Kidney capillary endothelial cell (primary cell): ENCODE measurements at places on chromosomes 5 and 9.

- DNase-seq: no peak
These were observed 101.5 kb downstream of the PLPPR1 start for GRCh38 chr9:101130054-101130453.

- no peak for DNase-seq
These were observed 397.5 kb downstream of the HTR1A start for GRCh38 chr5:63564789-63565188.

- DNase-seq: no peak
These were observed 578 bp upstream of the TNFAIP8 start for GRCh38 chr5:119355244-119355638.

DNA sequence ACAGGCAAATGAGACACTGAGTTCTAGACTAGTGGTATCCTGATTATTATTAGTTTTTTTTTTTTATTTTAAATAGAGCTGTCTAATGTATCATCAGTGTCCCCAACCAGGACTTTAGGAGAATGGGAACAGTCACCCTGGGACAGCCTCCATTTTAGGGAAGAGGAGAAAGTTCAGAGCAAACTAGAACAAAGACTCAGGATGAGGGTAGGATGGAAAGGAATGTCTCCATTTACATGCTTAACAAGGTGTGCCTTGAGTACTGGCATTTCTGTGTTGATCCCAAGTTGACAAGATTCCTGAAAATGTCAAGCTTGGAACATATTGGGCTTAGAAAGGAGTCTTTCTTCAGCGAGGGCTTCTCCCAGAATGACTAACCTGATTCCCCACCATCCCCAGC, 223.5 kb downstream of the ARRDC3 start:
- no peak for DNase-seq

GRCh38 chr9:35070823-35071813, 1.3 kb downstream of the VCP start:
- DNase-seq: no peak

GRCh38 chr9:33131790-33132772, 35.1 kb downstream of the B4GALT1 start:
- DNase-seq: no peak

DNA sequence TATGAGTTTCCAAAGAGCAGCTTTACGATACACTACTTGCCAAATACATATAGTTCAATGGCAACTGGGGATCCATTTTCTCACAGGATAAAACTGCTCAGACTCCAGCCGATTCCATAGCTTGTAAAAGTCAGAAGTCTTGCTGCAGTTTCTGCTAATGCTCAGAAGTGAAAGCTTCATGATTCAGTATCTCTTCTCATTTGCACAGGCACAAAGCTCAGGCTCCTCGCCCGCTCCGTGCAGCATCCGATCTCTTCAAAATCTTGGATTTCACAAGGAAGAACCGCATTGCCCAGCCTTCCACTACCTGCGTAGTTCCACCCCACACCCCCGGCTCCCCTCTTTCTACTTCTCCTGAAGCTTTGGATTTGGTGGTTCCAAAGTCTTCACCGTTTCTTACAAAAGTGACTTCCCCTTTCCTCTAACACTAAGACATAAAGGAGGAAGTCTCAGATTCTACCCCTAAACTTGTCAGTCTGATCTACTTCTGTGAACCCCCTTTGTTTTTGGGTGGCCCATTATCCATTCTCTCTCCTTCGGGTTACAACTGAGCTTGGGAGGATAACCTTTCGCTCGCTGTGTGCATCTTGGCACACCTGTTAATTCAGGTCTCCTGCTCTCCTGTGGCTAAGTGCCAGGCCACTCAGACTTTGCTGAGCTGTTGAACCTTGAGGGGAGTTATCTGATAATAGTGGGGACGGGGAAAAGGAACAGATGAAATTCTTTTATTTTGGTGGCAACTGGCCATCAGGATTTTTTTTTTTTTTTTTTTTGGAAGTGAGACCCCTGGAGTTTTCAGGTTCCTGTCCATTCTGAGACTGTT, 194.1 kb downstream of the GNA14 start:
- DNase-seq: no peak

GRCh38 chr5:175837171-175837699, 34.1 kb upstream of the CPLX2 start:
- no peak for DNase-seq

GRCh38 chr5:2602451-2603271, 148.8 kb downstream of the IRX2 start:
- DNase-seq: no peak

DNA sequence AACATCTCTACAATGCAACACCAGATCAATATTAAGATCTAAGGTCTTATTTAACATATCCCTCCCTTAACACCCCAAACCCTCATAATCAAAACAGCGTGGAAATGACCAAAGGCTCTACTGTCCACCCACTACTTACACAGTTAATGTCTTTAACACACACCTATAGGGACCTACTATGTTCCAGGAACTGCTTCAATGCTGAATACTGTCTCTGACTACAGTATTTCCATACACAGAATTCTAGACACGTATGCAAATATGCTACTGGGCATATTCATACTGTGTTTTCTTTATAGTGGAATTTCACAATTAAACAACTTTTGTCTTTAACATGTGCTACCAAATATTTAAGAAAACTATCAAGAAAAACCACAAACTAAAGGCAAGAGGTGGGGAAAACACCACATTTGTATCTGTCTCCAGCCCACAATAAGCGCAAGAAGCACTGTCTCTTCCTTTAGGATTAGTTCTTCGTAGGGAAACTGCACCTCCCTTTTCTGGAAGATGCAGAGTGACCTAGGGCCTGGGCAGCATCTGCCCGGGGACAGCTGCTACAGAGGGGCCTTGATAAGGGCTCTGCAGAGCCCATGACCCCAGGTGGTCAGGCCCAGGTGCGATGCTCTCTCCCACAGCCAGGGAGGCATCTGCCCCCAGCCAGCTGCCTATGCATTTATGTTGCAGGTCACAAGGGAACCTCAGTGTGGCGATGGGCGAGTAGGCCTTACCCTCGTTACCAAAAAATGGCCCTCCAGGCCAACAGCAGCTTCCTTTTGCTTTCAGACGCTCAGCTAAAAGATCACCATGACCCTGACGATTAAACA, 55.2 kb downstream of the PSMB7 start:
- DNase-seq: no peak

DNA sequence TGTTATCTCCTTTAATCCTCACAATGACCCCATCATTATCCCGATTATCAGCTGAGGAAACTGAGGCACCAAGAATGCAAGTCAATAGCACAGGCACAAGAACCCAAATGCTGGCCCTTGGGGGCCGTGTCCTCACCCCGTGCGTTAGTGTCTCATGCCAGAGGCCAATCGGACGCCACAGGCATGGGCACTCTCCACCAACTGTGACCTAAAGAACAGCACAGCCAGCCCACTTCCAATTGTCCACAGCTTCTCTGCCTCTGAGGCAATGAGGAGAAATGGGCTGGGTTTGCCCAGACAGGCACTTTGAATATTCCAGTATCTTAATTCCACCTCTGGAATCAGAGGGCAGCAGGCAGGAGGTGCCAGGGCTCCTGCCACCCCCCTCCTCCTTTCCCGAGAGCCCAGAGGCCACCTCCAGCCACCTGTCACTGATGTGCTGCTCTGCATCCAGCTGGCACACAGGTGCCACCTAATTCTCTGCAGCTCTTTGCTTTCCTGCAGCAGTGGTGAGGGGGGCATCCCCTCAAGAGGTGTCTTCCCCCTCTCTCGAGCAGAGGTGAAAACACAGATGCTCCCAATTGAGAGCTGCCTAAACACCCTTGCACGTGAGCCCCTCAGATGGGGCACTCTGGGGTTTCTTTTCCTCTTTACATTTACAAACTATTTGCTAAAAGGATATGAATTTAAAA, 107.5 kb downstream of the ROR2 start:
- no peak for DNase-seq

DNA sequence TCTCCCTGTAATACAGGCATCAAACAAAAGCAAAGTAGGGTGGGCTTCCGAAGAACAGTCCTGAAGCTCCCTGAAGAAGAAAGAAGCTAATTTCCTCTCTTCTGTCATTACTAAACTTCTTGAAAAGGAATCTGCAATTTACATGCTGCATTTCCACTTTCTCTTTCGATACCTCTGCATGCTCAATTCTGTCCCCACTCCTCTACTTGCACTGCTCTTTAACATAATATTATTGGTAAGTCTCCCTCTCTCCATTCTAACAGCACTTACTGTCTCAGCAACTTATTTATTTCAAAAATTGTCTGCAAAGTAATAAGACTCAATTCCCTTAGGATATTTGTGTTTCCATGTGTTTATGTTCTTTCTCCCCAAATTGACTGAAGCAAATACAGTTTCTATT, 3.9 kb upstream of the PLPP1 start:
- no peak for DNase-seq

- DNase-seq: no peak
These were observed 333.6 kb upstream of the DAB2 start for GRCh38 chr5:39758426-39758825.

DNA sequence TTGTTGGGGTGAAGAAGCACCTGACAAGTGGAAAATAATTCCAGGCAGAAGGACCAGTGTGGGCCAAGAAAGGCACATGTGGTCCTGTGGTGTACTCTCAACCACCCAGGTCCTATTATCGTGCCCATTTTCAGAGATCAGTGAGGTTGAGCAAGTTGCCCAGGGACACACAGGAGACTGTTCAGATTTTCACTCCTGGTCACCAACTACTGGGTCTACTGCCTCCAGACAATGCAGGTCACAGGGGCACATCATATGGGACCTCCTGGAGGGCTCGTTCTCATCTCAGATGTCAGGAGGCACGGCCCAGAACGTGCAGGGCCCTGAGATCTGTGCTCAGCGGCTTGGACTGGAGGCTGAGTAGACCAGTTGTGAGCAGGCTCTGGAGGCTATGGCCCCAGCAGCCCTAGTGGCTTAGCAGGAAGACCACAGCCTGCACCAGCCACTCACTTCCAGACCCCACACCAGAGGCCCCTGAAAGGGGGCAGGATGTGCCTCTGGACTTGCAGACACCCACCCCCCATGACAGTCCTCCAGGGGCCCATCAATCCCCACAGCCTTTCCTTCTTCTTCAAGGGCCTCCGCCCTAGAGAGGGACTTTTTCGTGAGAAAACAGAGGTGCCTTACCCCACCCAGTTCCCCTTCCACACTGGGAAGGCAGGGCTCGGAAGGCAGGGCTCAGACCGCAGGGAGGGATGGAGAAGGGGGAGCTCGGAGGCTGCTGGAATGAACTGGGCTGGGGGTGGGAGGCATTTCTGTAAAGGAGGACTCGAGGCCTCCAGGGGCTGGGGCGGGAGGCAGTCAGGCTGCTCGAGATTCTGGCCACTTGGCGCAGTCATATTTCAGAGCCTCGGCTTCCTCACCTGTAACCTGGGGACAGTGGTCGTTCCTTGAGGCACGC, 82.7 kb upstream of the NEURL1B start:
- DNase-seq: no peak

- DNase-seq: no peak
These were observed 356.9 kb downstream of the SLIT3 start for GRCh38 chr5:168944004-168944403.

- no peak for DNase-seq
These were observed 499 bp downstream of the ALG2 start for GRCh38 chr9:99221266-99221620.
